ENCODE measurements at places on chromosomes 5 and 9.

DNA sequence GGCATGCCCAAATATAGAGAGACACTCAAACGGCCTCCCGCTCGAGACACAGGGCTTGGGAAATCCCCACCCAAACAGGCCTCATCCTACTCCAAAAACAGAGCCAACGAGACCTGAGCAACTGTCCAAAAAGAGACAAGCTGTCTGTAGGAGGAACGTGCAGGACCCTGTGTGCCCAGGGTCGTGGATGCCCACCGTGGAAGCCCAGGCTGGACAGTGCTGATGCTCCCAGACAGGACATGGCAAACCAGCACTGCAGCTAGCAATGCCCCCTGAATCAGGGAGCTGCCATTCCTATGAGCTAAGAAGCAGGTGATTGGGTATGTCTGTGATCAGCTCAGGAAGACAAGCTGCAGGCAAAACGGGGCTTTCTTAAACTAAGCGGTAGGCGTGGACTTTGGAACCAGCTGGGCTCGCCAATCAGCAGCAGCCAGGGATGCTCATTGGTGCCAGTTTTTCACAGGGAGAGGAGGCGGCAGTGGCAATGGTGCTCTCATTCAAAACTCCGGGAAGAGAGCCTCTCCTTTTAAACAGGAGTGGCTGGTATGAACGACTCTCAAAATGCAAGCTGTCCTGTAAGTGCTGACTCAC lies 113.1 kb upstream of the IRX2 start:
- no peak for DNase-seq

DNA sequence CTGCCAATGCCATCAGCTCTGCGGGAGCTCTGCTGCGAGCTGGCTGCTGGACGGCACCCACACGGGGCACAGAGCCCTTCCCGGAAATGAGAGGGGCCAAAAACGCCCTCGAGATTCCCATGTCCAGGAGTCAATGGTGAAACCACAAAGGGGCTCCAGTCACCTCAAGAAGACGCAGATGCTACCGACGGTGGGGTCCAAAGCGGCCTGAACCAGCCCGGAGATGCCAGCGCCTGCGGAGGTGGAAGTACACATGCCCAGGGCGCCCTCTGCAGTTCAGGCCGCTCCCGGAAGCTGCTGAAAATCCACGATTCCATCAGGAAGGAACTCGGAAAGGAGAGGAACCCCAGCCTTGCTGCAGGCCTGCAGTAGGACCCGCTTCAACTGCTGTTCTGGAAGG lies 82.4 kb upstream of the SELENOP start:
- DNase-seq: no peak

- no peak for DNase-seq
These were observed 13.4 kb downstream of the PCSK5 start for GRCh38 chr9:75903785-75904360.

- no peak for DNase-seq
These were observed 527 bp upstream of the SREK1 start for GRCh38 chr5:66143473-66144073.

DNA sequence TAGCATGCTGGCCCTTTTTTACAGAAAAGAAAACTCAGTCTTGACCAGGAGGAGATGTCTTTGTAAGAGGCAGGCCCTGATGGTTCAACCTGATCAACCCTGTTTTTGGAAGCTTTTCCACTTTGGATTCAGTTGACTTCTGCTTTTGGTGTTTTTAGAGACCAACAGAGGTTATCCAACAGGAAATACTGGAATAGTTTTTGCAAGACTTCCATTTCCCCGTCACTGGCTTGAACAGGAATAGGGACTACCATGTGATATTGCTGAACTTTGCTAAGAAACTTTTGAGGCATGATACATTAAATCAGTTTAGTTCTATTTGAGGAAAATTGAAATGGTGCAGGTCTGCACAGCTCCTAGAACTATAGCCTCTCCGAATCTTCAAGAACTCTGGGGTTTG lies 17.1 kb upstream of the DAB2 start:
- no peak for DNase-seq

GRCh38 chr9:121286973-121287741 lies 19.2 kb downstream of the GSN start:
- no peak for DNase-seq

- no peak for DNase-seq
These were observed 159.3 kb downstream of the RGS3 start for GRCh38 chr9:113622600-113623400.

GRCh38 chr5:172224996-172225395 lies 31.0 kb downstream of the EFCAB9 start:
- no peak for DNase-seq

- no peak for DNase-seq
These were observed 56.4 kb downstream of the SCAMP1 start for GRCh38 chr5:78416677-78417425.

DNA sequence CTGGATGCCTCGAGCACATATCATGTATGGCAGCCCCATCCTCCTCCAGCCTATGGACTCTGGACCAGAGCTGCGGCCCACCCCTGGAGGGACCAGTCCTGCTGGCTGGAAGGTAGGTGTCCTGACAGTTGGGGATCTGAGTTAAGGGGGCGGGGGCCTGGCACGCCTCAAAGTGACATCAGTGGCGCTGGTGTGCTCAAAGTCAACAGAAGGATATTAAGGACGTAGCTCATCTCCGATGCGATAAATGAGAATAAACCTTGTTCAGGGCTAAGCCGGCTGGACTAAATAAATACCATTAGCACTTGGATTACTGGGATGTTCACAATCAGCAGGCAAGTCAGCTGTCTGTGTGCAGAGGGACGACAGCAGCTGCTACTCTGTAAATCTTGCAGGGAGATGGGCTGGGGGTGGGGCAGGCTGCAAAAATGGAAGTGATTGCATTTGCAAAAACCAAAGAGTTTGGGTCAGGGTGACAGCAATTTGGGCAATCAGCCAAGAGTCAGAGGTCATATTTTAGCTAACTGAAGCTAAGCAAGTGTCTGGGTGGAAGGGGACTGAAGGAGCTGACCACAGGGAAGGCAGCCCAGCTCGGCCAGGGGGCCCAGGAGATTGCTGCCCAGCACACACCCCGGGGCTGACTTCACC lies 80.0 kb upstream of the LRRTM2 start:
- DNase-seq: peak; percentile 90

GRCh38 chr5:86124333-86124732 lies 493.4 kb upstream of the COX7C start:
- DNase-seq: no peak

DNA sequence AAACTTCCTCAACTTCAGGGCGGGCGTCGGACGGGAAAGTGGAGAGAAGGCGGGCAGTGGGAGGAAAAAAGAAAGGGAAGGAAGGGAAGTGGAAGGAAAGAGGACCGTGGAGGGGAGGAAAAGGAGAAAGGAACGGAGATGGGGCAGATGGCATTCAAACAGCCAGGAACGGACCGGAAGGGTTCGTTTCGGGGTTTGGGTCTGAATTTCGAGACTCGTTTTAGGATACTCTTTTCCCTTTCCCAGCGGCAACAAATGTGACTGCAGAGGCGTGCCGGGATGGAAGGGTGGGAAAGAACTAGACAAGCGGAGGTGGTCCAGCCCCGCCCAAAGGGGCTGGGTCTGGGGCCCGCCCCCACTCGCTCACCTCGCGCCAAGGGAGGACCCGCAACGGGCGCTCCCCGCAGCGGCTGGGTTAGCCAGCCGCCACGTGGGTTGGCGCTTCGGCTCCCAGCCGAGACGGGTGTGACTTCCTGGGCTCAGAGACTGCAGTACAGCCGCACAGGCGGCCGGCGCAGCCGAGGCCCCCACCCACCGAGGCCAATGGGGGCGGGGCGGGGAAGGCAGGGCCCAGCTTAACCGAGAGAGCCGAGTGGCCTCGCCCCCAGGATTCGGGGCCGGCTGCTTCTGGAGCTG lies 2.7 kb downstream of the VCAN start:
- peak; percentile 71 for DNase-seq

DNA sequence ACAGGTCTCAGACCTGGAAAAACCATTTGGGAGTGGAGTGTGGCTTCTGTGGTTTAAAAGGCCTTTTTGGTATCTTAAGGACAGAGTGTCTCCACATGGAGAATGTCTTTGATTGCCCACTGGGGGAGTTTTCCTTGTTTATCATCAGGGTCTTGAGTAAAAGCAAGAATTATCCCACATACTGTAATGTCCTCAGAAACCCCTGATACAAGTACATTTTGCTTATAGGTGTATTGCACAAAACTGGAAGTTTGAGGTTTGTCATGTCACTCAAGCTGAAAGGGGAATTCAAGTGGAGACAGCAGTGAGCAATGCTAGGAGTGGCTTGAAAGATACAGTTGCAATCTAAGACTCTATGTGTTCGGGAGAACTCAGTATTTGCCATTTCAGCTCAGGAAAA lies 62.7 kb upstream of the GRAMD2B start:
- no peak for DNase-seq

GRCh38 chr5:177354711-177355110 lies 3.0 kb upstream of the RGS14 start:
- no peak for DNase-seq

GRCh38 chr5:14458414-14458813 lies 123.2 kb upstream of the OTULINL start:
- DNase-seq: no peak

DNA sequence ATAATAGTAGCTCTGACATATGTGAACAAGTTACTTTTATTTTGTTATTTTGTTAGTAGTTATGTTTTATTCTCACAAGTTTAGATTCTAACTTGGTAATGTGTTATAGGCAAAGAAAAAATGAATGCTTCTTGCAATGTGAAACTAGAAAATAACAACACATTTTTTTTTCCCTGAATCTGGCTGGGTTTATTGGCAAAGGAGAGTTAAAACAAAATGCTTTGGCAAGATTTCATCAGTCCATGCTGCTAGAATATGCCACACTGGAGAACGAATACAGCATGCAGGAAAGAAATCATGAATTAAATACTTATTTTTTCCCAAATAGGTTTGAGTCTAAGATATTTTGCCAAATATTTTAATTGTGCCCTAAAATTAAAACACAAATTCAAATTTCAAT lies 1048.1 kb upstream of the ACO1 start:
- no peak for DNase-seq

GRCh38 chr9:117232281-117232680 lies 182.6 kb downstream of the ASTN2 start:
- no peak for DNase-seq

DNA sequence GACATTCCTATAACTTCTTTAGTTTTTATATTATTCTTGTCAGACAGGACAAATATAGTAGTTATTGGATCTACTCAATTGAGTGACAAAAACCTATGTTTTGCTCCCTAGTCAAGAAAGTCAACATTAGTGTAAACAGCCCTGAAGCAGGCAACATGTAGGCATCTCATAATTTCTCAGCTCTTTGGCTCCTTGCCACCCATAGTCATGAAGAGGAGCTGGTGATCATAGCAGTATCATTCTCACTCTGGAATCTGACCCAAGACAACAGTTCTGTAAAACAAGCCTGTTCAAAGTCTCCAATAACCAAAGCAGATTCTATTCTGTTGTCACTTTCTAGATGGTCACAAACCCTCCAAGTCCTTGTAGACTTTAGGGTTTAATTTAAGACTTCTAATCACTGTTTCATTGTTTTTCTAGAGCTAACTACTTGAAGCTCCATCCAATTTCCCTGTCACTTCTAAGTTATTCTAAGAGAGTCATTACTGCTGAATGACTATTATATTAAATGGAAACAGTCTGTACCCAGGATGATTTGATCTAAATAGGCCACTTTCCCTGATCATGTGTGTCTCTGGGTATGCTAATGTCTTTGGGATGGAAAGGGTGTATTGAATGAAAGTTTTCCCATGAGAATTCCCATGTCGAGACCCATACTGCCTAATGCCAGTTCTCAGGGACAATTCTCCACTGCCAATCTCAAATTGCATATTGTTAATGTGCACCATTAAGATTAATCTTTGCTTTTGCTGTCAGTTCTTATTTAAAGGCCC lies 533.3 kb downstream of the ACTL7B start:
- no peak for DNase-seq
